Activated CD8-positive, alpha-beta memory T cell treated with anti-CD3 and anti-CD28 coated beads for 1 hour (primary cell): ENCODE measurements at places on chromosomes 13 and 19.

- DNase-seq, result no peak
Observed at GRCh38 chr13:82480415-82480814, 1401.9 kb downstream of the SLITRK1 start.

- no peak for DNase-seq
Observed at GRCh38 chr13:83557845-83558244, 324.4 kb downstream of the SLITRK1 start.

DNA sequence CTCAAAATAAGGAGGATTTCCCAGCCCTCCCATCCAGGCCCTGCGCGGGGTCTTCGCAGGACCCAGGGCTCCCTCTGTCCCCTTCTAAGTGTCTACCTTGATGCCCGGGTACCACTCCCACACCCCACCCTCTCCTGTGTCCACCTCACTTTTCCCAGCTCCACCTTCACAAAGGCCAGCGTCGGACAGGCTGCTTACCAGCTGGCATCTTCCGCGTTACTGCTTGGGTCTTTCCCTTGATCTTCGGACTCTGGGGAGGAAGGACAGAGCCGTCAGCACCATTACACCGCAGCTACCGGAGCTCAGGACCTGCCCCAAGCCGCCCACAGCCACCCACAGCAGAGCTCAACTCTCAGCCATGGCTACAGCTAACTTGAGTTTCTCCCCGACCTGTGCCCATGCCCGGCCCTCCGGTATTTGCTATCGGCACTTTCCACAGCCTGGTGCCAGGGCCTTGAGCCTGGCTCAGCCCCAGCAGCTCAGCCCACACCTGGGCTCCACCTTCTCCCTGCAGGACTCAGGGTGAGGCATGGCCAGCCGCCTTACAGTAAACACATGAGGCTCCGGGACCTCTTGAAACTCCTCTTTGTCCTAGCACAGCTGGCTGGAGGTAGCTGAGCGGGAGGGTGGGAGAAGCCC lies 3.8 kb downstream of the C13orf46 start:
- DNase-seq, result no peak

DNA sequence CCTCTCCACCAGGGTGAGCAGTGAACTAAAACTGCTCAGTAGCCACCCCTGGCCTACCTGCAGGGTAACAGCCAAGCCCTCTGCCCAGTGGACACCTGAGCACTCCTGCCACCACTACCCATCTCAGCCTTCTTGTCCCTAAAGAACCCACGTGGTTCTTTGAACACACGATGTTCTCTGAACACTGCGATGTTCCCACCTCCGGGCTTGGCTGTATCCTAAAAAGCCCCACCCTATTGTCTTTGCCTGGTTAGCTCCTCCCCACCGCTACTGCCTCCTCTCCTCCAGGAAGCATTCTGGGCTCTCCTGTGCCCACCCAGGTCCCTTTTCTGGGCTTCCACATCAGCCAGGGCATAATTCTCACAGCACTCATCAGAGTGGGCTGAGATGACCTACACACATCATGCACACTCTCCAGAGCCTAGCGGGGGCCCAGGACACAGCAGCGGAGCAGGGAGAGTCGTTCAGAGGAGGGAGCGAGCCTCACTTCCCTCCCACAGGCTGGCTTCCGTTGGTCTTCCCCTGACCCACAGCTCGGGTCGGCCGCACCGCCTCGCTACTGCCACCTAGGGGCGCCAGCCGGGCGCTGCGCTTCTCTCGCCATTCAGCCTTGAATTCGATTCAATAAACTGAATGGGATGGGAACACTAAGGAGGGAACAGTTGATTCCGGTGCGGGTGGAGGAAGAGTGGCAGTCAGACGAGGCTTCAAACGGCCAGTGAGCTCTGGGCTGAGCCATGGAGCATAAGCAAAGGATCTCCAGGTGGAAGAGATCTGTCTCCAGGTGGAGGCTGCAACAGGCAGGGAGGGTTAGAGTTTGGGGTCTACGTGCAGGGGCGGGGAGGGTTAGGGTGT lies 3.2 kb downstream of the ELAVL1 start:
- DNase-seq, result peak; percentile 22

- no peak for DNase-seq
Observed at GRCh38 chr13:36673838-36674326, at the start of gene SERTM1. SERTM1 (plus strand) TSS chr13:36674020; CDS start chr13:36695079, 21,059 bp downstream.
